Muscle of back (tissue), 13 donors: ENCODE measurements at places on chromosomes 2 and 18.

DNA sequence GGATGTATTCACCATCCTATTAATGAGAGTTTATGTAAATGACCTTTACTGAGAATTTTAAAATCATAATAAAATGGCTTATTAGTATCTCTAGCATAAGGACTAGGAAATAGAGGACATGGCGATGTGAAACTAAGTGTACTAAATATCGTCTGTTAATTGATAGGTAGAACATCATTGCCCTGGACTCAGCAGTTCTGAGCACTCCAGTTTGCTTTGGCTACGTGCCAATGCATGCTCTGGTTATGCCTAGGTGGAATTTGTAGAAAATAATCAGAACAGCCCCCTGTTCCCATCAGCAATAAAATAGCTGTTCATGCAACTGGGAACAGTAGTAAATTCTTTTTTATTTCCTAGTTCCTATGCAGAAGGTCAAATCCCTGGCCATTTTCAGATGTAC is 247.8 kb downstream of the DOK6 start:
- DNase-seq = no peak

- DNase-seq = no peak
These were observed 12.0 kb downstream of the SMARCAL1 start for GRCh38 chr2:216424274-216424673.

- no peak for DNase-seq
These were observed 164.3 kb downstream of the MTCL1 start for GRCh38 chr18:8869696-8870095.

- no peak for DNase-seq
These were observed 39.5 kb upstream of the IL1RL1 start for GRCh38 chr2:102271844-102272243.

- peak; percentile 23 for DNase-seq
These were observed 40.4 kb downstream of the EN1 start for GRCh38 chr2:118806797-118807667.

DNA sequence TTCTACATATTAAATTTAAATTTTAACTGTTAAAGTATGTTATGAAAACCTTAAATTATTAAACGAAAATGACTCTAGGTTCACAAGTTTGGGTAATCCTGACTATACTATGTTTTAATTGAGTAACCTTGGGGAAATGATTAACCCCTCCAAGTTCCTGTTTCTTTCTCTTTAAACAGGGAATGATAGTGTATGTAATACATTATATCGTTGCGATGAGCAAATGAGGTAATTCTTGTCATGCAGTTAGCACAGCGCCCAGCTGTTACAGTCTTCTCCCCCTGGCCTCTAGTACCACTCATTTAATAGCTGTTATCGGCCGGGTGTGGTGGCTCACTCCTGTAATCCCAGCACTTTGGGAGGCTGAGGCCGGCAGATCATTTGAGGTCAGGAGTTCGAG is 80.4 kb downstream of the MTA3 start:
- DNase-seq = no peak

- DNase-seq = no peak
These were observed 31.1 kb downstream of the HDAC4 start for GRCh38 chr2:239369631-239370161.

- DNase-seq = no peak
These were observed 137.3 kb downstream of the DTNA start for GRCh38 chr18:34847408-34847807.

DNA sequence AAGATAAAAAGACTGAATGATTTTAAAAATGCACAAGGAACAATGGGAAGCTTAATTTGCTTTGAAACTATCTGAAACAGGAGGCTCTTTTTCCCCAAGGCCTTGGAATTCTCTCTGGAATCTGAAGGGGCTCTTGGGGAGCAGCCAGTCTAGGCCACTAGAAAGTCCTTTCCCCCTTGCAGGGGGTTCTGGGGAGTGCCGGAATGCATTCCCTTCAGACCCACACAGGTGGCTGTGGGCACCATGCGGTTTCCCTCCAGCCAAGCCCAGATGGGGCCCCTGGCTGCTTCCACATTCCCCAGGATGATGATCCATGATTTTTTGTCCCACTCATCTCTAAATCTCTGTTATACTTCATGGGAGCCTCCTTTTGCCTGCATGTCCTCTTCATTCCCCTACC is 10.7 kb downstream of the GPR45 start:
- no peak for DNase-seq

- DNase-seq = no peak
These were observed 139.9 kb downstream of the THADA start for GRCh38 chr2:43455731-43456642.

GRCh38 chr18:27862041-27862682 is 314.8 kb downstream of the CDH2 start:
- no peak for DNase-seq

DNA sequence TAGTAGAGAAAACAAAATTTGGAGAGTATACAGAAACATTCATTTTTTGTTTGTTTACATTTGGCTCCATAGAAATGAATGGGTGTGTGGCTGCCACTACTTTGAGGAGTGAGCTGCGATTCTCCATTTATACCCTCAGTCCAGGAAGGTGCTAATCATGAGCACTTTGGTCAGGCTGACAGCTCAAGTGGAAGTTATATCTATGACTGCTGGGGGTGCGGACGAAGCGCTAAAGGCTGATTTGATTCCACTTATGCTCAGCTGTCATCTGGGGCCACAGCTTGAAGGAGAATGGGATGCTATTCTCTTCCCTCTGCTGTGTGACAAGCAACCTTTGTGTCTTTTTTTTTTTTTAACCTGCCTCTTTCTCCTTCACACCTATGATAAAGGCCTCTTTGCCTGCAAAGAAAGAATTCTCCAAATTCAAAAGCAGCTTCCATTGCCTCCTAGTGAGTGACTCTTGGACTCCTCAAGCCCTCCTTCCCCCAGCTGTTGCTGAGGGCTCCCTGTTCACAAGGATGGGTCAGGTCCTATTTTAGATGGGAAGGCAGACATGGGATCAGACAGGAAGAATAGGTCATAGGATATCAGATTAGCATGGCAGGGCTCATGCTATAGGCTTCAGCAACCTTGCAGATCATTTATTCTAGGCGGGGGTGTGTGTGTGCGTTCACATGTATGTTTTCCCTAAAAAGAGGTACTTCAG is 201.6 kb downstream of the SETBP1 start:
- no peak for DNase-seq

DNA sequence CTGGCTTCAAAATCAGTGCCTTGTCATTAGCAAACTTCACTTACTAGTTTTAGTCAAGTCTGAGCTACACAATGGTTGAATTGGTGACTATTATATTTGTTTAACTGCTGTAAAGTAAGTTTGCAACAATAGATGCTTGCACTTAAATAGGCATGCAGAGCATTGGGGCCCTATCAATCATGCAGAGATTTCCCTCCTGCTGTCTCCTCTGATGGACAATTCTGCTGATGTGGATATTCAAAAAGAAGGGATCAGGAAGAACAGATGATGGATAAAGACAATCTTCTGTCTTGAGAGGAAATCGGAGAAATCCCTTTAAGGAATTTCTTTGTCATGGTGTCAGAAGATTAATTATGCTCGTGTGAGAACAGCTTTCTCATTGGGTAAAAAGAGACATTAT is 89.0 kb downstream of the GREB1L start:
- no peak for DNase-seq

DNA sequence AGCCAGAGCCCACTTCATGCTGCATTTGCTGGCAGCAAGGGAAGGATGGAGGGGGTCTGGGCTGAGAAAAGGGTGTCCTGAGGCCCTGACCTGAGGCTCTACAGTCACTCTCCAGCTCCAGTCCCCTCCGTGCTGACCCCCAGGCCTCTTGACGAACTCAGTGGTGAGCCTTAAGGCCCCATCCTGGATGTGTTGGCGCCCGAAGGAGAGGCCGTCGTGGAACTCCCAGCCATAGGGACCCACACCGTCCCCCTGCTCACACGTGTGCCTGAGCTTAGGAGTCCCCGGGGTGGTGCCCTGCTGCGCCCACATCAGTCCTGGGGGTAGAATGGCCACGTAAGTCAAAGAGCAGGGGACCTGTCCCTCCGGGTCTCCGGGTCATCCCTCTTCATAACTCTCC is 776 bp downstream of the MOGS start:
- no peak for DNase-seq

- DNase-seq = no peak
These were observed 23.4 kb downstream of the DAPL1 start for GRCh38 chr2:158818511-158818910.

- peak; percentile 11 for DNase-seq
These were observed 36.3 kb downstream of the STAT4 start for GRCh38 chr2:191114403-191114886.

DNA sequence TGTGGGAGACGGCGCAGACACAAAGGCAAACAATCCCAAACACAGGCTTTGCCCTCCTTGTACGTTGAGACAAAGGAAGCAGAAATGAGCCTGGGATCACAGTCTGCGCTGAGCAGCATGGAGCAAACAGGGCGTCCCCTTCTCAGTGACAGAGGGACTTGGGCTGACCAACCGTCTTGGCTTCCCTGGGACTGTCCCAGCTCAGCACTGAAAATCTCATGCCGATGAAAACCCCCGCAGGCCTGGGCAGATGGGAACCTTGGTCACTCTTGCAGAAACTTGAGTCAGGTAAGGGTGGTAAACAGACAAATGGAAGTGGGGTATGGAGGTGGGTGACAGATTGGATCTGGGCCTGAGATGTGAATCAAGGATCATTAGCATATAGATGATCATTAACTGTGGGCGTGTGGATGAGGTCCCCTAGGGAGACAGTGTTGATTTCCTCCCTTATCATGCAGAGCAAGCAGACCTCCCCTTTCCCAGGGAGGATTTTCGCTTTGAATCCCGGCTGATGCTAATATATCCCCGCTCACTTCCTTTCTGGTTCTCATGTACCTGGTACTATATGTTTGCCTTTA is 19.1 kb upstream of the SH3BP4 start:
- no peak for DNase-seq

- DNase-seq = no peak
These were observed 73.6 kb downstream of the TEX51 start for GRCh38 chr2:126972279-126972626.

GRCh38 chr2:174717273-174717672 is 47.0 kb downstream of the CHRNA1 start:
- DNase-seq = peak; percentile 25

- no peak for DNase-seq
These were observed 230.2 kb downstream of the ZNF516 start for GRCh38 chr18:76264876-76265250.

DNA sequence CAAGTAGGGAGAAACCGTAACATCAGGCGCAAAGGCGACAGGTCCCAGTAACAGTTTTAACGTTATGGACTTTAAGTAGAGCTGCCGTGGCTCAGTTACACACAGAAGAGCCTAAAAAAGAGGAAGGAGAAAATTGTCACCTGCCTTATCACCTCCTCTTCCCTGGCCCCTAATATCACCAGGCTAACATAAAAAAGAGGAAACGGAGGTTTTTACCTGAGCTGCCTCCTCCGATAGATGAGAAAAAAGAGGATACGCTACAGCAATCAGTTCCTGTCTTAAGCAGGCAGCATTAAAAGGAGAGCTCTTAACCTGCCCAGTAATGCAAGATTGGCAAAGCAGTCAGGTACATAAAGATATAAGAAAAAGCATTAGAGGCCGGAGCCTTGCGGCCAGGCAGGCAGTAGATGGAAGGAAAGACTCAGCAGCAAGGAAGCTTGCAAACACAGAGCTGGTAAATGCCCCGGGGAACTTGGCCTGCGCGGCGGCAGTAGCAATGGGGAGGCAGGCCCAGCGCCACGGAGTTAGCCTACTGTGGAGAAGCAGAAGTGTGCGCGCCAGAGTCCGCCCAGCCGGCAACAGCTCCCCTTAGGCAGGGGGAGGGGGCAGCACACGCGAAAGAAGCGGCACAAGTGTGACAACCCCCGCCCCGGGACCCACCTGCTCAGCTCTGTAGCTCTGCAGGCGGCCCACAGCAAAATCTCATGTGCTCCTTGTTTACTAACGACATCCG is 116.3 kb upstream of the SCN7A start:
- DNase-seq = peak; percentile 58

DNA sequence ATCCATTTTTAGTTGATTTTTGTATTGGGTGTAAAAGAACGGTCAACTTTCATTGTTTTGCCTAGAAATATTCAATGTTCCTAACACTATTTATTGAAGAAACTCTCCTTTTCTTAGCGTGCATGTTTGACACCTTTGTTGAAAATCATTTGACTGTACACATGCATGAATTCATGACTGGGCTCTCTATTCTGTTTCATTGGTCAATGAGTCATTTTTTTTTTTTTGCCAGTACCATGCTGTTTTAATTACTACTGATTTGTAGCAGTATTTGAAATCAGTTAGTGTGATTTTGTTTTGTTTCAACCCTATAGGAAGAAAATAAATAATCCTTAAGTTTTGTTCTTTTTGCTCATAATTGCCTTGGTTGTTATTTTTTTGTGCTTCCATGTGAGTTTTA is 828.7 kb downstream of the SUCLG1 start:
- DNase-seq = no peak

DNA sequence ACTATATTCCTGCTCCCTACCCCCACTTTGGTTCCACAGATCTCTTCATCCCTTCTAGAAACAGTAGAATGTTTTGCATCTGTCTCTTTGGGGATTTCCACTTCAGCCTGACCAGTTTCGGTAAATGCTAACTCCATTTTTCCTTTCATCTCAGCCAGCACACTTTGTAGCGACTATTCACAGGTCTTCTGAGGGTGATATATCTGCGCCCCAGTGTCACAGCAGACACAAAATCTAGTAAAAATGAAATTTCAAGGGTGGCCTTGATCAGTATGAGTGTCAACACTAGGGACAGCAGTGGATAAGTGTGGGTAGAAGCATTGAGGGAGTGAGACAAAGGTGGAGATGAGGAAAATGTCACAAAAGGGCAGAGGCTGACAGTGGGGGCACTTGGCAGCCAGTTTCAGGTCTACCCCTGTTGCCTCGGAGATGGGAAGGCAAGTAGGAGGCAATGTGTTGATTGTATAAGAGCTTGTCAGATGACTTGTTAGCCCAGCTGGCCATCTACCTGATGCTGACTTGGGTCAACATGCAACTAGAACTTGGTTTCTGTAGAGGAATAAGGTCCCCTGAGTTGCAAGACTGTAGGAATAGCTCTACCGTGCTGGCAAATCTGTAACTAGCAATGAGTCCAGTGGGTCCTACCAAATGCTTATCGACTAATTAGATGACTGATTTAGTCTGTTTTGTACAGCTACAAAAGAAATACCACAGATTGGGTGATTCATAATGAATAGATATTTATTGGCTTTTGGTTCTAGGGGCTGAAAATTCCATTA is 60.7 kb downstream of the CXCR4 start:
- no peak for DNase-seq

DNA sequence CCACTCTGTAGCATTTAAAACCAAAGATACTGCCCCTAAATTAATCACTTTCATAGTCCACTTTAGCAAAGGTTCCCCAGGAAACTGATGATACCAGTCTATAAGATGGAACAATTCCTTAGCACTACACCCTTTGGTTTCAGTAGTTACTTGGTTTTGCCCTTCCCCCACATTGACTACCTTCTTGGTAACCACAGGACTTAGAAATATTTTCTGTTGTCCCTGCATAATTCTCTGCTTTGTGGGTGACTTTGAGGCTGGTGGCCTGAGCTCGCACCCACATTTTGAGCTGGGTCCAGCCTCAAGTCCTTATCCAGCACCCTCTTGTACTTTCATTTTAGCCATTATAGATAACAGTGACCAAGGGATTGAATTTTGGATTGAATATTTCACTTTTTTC is 23.1 kb downstream of the ELP2 start:
- DNase-seq = no peak
